ENCODE measurements at places on chromosomes 4 and X.

GRCh38 chr4:83929550-83929949 lies 393.6 kb downstream of the GPAT3 start:
- no peak for DNase-seq

GRCh38 chr4:164706675-164707074 lies 47.3 kb upstream of the SMIM31 start:
- DNase-seq = no peak

GRCh38 chr4:48121180-48121579 lies 12.9 kb downstream of the TXK start:
- DNase-seq = no peak

- no peak for DNase-seq
These were observed 2.3 kb downstream of the PF4 start for GRCh38 chr4:73979407-73979957.

Data from CD4-positive, alpha-beta T cell treated with Interleukin-17A for 1 hour (primary cell).